Activated T-helper 2 cell treated with anti-CD3 and anti-CD28 coated beads, Interferon-gamma antibody, Interleukin-2, Interleukin-4, amounts not matched to agents 10 μg/mL and 5 μg/mL and 100 μg/mL, durations not matched to agents 14 hours and 24 hours and 36 hours (primary cell): ENCODE measurements at places on chromosomes 13 and 19. TPM values are rescaled to one million over a fixed set of nuclear protein-coding genes. Genes with fewer than 3 reads are reported as not detected.
A peak's percentile ranks its signal among the peaks of the same experiment; 100 is the strongest.

The PBX4 gene
- 23.4 and 24.8 TPM in 2 replicates for total RNA-seq

DNA sequence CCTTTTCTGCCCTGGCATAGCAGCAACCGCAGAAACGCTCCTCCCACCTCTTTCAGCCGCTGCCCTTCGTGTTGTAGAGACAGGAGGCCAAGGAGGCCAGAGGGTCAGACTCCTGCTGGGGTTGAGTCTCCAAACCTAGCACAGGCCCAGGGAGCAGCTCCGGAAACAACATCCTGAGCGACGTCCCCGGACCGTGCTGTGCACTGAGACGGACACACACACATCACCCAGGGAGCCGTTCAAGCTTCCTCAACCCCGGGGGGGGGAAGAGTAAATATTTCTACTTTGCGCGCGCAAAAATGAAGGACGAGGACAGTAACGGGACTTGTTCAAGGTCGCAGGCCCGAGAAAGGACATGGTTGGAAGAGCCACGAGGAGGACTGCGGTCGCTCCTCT lies 657 bp downstream of the ZNF550 start:
- no peak for DNase-seq

The CCDC194 gene
- 1.5 and 2.4 TPM in 2 replicates for total RNA-seq

DNA sequence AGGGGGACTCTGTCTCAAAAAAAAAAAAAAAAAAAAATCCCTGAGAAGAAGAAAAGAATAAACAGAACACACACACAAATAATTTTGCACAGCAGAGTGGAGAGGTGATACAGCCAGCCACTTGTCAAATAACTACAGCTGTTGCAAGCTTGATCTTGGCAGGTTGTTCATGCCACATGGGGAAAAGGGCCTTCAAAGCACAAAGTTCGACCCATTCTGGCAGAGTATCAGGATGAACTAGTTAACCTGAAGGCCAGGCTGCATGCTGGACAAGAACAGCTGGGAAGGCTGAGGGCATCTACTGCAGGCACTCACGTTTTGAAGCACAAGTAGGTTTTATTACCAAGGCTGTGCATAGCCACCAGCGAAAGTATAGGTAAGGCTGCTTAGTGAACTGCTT lies 104.1 kb downstream of the KCTD15 start:
- DNase-seq = no peak

DNA sequence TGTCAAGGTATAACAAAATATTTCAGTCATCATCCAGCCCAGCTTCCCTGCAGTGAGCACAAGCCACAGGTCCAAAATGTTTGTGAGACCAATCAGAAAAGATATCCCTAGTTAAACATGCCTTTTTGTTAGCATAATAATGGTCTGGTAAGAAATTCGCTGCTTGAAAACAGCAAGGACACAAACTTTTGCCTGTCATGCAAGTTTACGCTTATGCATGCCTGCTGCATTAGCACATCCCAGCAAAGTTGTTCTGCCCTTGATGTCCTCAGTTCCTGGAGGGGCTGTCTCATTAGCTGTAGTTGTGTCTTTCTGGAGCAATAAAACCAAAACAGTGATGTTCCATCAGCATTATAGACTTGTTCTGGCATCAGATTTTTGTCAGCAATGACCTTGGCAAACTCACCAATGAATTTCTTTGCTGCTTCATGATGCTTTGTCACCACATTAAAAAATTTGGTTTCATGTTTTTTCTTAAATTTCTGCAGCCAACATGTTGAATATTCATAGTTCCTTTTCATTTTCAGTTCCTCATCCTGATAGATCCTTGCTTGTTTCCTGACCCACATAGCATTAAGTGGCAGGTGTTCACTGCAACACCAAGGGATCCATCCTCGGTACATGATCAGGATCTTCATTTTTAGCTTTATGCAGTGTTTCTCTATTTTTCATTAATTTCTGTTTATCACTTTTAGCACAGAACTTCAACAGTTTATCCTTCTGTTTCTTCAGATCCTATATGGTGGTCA lies 72.0 kb upstream of the GPR183 start:
- DNase-seq = no peak

The JAK3 gene
- 212 and 221 TPM in 2 replicates for total RNA-seq

DNA sequence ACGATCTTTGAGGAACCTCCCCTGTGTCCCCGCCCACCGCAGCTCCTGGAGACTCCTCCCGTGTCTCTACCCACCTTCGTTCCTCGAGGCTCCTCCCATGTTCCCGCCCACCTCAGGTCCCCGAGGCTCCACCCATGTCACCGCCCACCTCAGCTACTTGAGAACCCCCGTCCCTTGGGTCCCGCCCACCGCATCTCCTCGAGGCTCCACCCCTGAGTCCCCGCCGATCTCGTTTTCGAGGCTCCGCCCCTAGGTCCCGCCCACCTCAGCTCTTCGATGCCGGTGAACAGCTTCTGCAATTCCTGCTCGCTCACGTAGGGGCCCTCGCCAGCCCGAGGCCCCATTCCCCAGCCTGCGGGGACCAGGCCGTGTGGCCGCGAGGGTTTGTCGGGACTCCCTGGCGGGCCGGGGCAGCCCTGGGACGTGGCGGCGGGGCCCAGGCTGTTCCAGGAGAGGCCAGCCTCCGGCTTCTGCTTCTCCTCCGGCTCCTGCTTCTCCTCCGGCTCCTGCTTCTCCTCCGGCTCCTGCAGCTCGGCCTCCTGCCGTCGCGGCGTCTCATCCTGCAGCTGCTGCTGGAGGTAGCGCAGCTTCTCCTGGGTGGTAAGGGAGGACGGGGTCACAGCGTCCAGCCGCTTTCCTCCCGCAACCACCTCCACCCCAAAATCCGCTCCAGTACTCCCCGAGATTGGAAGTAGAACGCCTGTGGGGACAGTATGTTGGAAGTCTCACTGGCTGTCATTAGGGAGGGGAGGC lies 16.7 kb downstream of the TSKS start:
- DNase-seq = peak; percentile 39

DNA sequence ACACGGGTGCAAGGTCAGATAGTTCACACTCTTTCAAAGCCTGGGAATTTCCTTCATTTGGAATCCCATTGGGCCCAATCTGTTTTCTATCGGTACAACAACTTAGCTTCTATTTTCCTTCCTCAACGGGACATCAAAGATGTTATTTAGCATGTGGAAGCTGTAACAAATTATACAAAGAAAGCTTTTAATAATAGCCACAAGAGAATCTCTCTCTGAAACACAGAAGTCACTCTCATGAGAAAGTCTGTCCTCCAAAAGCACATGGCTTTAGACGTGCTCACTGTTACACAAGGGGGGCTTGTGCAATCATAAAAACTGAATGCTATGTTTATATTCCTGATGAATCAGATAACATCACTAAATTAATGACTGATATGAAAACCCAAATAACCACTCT lies 28.9 kb upstream of the CYSLTR2 start:
- no peak for DNase-seq

DNA sequence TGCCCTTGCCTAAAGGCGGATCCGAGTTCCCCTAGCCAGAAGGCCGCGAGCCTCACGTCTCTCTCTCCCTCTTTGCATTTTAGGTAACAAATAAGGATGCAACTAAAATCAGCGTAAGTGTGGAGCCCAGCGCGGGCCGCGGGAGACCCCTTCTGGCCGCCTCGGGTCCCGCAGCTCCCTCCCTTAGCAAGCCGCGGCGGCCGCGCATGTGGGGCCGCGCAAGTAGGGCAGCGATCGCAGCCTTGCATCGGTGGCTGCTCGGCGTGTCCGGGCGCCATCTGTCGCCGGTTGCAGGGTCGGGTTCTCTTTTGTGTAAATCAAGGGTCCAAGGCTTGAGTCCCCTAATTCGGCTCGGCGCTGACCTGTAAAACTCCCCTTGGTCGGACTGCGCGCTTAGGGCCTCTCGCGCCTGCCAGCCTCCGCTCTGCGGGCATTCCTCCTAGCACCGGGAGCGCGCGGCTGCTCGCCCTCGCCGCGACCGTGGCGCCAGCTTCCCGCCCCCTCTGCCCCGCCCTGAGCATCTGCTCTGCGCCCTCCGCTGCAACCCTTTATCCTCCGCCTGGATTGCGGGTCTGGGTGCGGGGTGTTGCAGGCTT lies 2.7 kb downstream of the VSTM2B start:
- DNase-seq = peak; percentile 62

- peak; percentile 70 for DNase-seq
Measured at GRCh38 chr19:7869453-7869909, 4.7 kb downstream of the PRR36 start.

The RPL13A gene
- 3,221 and 3,346 TPM in 2 replicates for total RNA-seq

DNA sequence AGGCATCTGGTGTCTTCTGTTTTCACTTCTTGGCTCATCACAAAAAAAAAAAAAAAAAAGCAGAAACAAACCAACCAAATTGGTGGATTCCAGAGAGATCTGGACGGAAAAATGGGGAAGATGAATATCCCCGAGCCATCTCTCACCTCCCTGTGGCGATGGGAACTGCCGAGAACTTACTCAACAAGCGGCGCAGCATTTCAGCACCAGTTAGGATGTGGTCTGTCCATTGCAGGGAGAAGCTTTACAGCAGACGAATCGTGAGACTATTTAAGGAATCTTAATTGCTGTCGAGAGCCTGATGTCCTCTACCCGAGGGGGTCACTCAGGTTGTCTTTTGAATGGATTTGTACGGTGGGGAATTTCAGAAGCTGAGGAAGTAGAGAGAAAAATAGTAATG lies 17.3 kb upstream of the KDM4B start:
- no peak for DNase-seq

- DNase-seq = no peak
Measured at GRCh38 chr19:39335168-39335548, 685 bp downstream of the GMFG start.

- no peak for DNase-seq
Measured at GRCh38 chr13:102386461-102386860, 15.4 kb downstream of the FGF14 start.

The PSG2 gene
- not detected in 2 replicates for total RNA-seq

The CEACAM21 gene
- 16.6 and 19.4 TPM in 2 replicates for total RNA-seq

The NLRP5 gene
- not detected in 2 replicates for total RNA-seq

The TEX26 gene
- total RNA-seq = not detected in 2 replicates
